T follicular helper cell (primary cell): ENCODE measurements at places on chromosomes 6 and 20.
A peak's percentile ranks its signal among the peaks of the same experiment; 100 is the strongest.

DNA sequence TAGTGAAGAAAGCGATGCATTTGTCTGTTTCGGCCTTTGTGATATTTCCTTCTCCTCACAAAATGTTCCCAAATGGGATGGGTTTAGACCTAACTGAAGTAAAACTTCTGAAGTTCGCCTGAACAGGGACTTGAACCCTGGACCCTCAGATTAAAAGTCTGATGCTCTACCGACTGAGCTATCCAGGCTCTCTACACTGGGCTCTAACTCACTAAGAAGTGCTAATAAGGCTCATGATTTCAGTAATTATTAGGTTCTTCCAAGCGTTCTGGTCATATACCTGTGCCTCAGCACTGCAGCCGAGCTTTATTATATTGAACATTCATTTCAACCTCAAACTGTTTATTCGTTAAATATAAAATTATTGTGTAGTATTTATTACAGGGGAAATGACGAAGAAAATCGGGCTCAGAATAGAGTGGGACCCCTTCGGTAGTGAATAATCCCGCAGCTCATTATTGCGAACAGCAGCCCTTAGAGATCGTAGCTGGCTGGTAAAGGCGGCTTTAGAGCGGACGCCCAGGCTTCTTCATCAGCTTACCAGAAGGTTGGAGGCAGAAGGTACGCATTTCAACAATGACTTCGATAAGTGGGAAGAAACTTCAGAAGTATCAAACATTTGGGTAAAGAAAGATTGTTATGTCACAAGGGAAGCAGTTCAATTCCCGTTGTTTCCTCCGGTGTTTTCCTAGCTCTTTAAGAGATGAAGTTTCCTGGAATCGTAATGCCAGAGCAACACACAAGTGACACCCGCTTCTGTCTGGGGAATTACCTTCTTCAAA, 119.0 kb upstream of the ZNF184 start:
- no peak for DNase-seq

DNA sequence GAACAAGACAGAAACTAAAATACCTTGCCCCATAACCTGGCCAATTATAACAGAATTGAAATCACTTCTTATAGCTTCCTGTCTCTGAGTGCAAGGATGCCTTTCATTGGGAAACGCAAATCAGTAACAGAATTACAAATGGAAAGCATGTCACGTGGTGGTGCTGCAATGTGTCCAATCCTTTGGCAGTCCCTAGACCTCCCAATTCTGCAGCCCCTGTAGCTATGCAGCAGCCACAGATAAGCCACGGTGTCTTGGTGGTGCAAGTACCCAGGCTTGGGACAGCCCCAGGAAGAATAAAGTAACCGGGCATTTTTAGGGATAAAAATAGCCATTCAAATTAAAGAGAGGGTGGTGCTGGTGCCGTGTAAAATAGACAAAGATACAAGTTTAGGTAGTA, 134.6 kb upstream of the CCN2 start:
- no peak for DNase-seq

DNA sequence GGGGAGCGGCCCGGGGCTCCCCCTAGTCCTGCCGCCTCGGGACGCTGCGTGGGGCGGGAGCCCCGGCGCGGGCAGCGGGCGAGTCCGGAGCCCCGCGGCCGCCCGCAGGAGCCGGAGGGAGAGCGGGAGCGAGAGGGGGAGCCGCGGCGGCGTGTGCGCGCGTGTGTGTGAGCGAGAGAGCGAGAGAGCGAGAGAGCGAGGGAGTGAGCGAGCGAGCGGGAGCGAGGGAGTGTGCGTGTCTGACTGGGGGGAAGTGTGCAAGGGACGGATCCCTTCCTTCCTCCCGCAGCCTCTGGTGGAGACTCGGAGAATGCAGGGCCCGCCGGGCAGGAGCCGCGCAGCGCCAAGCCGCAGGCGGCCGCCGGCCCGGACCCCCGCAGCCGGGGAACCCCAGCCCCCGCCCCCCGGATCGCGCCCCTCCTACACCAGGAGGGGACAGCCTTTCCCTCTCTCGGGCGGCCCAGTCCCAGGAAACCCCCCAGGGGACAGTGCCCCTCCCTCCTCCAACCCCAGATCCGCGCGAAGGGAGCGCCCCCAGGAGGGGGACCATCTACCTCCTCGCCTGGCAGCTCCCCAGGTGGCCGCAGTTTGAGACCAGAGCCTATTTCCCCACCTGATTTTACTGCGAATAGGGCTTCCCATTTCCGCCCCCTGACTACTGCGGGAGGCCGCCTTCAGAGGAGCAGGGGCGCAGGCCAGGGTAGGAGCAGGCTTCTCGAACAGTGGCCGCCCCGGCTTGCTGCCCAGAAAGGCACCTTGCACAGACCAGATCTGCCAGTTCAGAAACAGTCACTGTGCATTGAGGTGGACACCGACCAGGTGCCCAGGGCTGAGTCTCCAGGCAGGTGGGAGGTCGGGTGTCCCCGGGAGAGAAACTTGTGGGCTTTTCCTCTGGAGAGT, at the start of gene CDH22:
Gene CDH22 (minus strand): TSS at position 241 of the 900 bp plus-strand sequence. CDS start 57,204 bp downstream, outside the sequence.
- DNase-seq = peak; percentile 14

- DNase-seq = no peak
These were observed 185.7 kb downstream of the SASH1 start for GRCh38 chr6:148528292-148528691.

DNA sequence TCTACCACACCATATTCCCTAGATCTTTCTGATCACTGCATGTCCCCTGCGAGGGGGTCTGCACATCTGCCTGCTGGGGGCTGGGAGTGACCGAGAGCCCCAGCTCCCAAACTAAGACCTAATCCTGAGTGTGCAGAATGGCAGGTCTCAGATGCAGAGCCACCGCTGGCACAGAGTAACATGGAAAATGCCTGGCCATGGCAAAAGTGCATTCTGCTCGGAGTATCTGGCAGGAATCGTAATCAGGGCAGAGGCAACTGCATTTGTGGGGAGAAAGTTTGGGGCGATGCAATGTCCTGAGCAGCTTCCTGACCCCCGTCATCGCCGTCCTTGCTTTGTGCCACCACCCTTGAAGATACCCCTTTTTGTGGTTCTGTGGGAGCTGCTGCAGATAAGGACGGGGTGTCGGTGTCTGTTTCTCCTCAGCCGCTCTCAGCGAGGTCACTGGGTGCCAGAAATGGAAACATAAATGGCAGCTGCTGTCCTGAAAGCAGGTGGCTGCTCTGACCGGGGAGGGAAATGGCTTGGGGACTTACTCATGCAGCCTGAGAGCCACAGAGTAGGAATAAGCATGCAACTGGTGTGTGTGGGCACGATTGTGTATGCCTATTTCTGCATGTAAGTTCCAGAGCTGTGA, 157.9 kb downstream of the LY86 start:
- no peak for DNase-seq

DNA sequence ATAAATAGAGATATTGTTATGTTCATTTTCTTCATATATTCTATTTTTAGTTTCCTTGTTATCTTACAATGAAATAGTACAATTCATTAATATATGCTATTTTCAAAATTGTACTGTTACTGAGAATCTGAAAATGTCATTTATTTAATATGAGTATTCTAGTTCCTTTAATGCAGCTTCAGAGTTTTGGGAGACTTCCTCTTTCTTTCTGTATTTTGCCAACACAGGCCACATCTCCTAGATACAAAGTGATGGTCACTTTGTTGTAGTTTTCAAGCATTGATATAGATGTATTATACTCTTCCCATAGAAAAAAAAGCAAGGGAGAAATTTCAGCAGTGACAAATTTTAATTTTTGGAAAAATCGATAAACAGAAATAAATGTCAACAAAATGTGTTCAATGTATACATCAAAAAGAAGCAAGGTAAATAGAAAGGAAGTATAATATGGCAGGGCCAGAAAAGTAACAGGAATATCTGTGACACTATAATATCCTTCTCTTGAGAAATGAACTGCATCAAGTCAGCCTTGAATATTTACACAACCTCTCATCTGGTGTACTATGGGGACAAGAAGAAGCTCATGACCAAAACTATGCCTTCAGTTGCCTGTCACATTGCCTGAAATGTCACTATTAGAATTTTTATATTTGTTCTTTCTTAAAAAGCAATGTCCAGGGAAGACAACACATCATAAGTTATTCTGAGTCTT, 396.0 kb downstream of the TBC1D32 start:
- no peak for DNase-seq

- no peak for DNase-seq
These were observed 31.8 kb downstream of the CST9L start for GRCh38 chr20:23536328-23536974.

- DNase-seq = no peak
These were observed 203.2 kb downstream of the SIM1 start for GRCh38 chr6:100261486-100261885.

DNA sequence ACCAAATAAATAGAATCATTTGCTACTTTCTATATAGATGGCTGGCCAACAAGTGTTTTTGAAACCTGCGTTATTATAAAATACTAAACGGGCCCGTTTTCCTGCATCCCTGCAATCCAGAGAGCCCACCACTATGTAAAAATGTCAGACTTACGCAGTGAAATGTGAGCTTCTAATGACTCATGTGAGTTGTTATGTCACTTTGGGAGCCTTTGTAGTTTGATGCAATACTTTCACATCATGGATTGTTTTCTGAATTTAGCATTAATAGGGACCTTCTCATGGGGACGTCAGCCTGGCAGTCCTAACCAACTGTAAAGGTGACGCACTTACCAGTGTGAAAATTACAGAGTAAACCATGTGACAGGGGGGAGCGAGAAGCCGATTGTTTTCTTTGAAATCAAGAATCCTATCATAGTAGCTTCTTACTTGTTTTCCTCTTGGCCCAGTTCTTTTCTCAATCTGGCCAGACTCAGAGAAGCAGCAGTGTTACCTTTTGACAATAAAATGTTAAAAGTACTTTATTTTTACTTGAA, 75.3 kb downstream of the SSR1 start:
- no peak for DNase-seq

- no peak for DNase-seq
These were observed 39.8 kb downstream of the CD164 start for GRCh38 chr6:109342506-109342905.

- no peak for DNase-seq
These were observed 42.7 kb upstream of the CEP162 start for GRCh38 chr6:84269947-84270733.

DNA sequence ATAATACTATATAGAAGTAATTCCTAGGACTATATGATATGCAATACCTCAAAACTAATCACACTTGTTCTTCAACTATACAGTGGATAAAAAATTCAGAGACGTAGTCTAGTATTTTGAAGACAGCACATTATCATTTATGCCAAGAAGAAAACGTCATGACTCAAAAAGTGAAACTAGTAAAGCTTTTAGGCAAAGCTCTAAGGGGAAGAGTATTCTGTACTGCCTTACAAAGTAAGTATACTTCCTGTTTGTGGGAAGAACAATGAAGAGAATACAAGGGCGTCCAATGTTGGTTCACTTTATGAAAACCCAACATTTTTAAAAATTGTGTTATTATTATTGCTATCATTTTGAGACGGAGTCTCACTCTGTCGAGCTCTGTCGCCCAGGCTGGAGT, 27.9 kb downstream of the LOC128125822 start:
- no peak for DNase-seq

- no peak for DNase-seq
These were observed 112.0 kb upstream of the SGK1 start for GRCh38 chr6:134429861-134430380.

DNA sequence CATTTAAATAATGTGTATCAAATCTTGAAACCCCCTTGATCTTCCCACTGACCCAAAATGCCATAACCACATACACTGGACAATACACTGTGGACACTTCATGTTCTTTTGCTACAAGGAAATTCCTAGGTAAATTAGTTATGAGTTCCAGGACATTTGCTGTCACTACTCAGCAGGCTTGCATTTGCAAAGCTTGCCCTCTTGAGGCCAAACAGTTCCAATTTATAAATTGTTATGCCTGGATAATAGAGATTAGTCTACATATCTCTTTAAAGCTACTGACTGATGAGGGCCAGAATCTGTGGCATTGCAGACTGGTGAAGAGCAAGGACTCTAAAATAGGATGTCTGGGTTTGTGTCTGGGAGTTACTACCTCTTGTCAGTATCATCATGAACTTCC, 17.4 kb upstream of the RAB32 start:
- DNase-seq = no peak

- no peak for DNase-seq
These were observed 675.8 kb downstream of the HACE1 start for GRCh38 chr6:104183816-104184435.

- no peak for DNase-seq
These were observed 15.3 kb downstream of the NTSR1 start for GRCh38 chr20:62723768-62724450.

- no peak for DNase-seq
These were observed 62.9 kb upstream of the HDGFL1 start for GRCh38 chr6:22506496-22506895.

GRCh38 chr20:36311854-36312723, 6.0 kb downstream of the DLGAP4 start:
- no peak for DNase-seq

DNA sequence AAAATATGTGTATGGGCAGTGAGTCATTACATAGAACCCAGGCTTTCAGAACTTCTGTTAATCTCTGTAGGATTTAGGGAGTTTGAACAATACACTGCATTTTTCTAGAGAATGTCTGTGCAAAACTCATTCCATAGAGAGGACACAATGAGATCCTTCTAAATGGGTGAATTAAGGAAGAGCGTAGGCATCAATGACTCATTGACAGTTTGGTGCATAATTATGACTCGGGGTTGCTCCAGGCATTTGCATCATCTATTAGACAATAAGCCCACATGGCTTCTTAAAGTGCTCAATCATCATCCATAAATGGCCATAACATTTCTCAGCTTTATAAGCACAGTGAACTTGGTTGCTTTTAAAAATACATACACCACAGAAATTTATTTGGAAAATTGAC, 625.5 kb downstream of the CDH26 start:
- DNase-seq = no peak

DNA sequence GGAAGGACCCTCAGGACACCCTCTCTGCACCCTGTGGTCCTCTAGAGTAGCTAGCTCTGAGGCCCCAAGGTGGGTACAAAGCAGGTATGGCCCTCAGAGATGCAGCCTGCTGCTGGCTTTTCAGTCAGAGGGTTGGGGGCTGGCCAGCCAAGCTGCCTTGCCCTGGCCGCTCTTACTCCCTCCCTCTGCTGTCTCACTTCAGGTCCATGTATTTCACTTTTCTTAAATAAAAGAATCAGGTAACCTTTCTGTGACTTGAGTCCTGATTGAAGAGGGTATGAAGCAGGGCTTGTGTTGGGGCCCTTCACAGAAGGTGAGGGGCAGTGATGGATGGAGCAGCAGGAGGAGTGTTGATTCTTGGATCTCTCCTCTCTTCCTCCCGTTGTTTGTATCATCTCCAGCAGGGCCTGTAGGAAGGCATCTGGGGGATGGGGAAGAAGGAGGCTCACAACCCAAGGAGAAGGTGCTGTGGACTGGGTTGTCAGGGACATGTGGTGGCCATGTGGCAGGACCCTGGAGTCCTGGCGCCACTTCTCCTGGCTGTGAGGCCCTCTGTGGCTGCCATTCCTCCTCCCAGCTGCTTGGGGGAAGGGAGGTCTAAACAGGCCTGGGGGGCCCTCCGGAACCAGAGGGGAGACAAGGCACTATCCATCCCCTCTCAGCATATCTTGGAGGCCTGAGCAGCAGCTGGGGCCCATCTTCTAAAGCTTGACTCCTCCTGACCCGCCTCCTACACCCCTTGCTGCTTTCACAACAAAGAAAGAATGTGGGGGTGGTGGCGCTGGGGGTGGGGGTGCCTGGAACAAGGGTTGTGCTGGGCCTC, 1.1 kb upstream of the PTK7 start:
- DNase-seq = no peak
